ENCODE measurements at places on chromosomes 2 and 18.

DNA sequence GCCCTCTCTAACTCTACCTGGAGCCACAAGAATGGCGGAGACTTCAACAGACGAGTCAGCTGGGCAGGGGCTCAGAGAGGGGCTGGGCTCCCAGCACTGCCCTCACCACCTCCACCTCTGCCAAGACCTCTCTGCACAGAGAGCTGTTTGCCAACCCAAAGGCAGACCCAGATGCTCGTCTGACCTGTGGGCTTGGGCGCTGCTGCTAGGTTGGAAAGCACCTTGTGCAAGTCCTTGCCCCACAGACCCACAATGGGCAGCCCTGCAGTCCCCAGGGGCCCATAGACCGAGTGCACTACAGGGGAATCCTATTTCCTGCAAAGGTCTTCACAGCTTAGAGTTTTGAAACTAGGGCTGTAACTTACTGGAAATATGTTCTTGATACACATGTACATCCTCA lies 13.3 kb downstream of the ACKR3 start:
- DNase-seq: no peak

DNA sequence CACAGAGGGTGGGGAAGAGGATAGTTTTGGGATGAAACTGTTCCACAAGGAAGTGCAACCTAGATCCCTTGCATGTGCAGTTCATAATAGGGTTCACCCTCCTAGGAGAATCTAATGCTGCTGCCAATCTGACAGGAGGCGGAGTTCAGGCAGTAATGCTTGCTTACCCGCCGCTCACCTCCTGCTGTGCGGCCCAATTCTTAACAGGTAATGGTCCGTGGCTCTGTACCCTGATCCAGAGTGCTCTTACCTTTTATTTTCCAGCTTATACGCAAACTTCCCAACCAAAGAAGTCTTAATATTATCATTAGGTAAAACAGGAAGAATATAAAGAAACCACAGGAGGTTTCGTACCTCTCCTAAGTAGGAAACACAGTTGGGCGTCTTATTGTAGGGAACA lies 82.7 kb upstream of the CD302 start:
- no peak for DNase-seq

GRCh38 chr2:175398848-175399247 lies 217.3 kb upstream of the ATP5MC3 start:
- no peak for DNase-seq

DNA sequence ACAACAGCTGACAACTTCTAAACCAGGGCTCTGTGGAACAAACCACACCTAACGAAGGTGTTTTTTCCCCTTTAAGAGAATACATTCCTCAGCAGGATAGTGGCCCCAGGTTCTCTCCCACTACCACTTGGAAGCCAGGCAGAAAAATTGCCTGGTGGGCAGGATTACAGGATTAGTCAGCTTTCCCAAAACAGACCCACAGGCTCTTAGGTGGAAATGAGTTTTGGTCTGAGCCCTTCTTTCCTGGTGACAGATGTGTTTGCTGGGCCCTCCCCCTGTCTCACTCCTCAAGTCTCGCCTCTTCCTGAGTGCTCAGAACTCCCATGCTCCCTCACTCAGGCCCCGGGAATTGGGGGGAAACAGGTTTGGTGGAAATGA lies 139.4 kb upstream of the HAAO start:
- no peak for DNase-seq

GRCh38 chr2:173393186-173393585 lies 38.5 kb downstream of the CDCA7 start:
- DNase-seq: no peak

DNA sequence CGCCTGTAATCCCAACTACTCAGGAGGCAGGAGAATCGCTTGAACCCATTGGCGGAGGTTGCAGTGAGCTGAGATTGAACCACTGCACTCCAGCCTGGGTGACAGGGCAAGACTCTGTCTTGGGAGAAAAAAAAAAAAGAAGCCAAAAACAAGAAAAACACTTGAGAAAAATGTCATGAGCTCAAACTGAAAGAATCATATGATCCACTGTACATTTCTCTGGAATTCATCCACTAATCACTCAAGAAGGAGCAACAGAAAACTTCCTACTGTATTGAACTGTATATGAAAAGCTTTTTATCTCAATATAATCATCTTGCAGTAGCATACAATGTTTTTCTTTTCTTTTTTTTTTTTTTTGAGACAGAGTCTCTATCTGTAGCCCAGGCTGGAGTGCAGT lies 40.4 kb downstream of the EPG5 start:
- no peak for DNase-seq

DNA sequence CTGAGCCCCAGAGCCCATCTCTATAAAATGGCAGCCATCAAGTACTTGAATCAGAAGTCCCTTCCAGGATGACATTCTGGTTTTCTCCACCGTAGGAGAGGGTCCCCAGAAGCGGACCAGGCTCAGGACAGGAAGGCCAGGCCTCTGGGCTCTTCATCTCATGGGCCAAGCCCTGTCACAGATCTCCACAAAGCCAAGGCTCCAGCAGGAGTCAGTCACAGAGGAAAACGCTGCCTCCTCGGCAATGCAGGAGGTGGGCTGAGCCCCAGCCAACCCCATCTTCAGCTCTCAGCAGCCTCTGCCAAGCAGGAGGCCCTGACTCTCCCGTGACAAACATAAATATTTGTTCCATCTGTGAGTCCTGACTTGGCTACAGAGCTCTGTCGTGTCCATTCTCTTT lies 39.4 kb upstream of the GPAT2 start:
- no peak for DNase-seq

- DNase-seq: no peak
Observed at GRCh38 chr2:102893870-102894269, 132.0 kb downstream of the TMEM182 start.
